Stimulated activated CD8-positive, alpha-beta memory T cell treated with anti-CD3 and anti-CD28 coated beads, Interleukin-12 subunit alpha, Interleukin-12 subunit beta, amount 100 ng/mL, for 4 hours (primary cell): ENCODE measurements at places on chromosomes 3 and 15.

- DNase-seq: no peak
Observed at GRCh38 chr15:39888243-39888642, 31.8 kb downstream of the GPR176 start.

DNA sequence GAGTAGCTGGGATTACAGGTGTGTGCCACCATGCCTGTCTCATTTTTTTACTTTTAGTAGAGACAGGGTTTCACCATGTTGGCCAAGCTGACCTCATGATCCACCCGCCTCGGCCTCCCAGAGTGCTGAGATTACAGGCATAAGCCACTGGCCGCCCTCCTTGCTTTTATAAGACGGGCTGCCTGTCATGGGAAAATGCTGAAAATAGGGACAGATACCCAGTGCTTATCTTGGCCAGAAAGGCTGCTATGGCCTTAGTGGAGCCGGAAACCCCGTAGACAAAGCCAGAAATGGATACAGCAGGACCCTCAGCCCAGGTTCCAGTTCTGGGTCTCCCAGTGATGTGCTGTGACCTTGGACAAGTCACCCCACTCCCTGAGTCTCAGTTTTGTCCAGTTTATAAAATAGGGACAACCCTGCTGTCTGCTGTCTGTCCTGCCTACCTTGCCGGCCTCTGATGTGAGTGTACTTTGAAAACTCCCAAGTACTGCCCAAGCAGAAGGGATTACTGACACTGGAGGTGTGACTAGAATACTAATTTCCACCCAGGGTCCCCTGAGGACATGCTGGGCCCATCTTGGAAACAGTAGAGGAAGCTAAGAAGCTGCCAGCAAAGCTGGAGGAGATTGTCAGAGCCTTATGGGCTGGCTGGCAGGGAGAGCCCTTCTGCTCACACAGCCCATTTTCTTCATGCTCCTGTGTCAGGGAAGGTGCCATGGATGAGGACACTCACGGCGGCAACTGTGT is 59.6 kb downstream of the BDH1 start:
- DNase-seq: no peak

DNA sequence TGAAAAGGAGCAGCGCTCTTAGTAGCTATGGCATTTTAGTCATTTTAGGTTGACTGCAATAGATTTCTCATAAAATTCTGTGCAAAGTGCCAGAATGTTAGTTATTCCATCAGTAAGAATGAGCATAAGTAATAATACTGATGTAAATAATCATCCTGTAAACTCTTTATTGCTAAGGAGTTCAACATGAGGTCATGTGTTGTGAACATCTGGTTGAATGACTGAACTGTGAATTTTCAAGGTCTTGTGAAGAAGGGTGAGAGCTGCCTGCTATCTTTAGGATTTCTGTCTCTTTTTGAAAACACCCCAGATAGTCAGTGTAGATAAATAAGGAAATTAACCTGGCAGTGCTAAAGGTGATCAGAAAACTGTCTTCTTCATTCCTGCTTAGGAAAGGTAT is 333.4 kb upstream of the TBC1D5 start:
- no peak for DNase-seq

GRCh38 chr15:56917652-56918045 is 795 bp upstream of the TCF12 start:
- peak; percentile 0 for DNase-seq

GRCh38 chr3:70736009-70736408 is 423.6 kb upstream of the MDFIC2 start:
- no peak for DNase-seq

DNA sequence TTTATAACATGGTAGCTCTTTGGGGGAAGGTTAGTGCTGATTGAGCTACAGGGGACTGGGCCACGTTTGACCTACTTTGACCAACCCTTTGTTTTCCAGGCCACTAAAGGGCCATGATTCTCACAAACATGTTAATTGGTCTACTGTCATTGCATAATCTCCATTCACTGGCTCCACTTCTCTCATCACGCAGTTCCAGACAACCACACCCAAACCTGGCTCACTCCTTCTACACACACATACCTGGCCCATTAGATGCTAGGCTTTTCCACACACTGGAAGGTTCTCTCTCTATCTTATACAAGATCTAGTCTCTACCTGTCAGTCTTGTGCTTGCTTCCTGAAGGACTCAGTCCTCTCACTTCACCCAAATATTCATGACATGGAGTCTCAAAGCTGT is 15.9 kb downstream of the TGM5 start:
- no peak for DNase-seq

DNA sequence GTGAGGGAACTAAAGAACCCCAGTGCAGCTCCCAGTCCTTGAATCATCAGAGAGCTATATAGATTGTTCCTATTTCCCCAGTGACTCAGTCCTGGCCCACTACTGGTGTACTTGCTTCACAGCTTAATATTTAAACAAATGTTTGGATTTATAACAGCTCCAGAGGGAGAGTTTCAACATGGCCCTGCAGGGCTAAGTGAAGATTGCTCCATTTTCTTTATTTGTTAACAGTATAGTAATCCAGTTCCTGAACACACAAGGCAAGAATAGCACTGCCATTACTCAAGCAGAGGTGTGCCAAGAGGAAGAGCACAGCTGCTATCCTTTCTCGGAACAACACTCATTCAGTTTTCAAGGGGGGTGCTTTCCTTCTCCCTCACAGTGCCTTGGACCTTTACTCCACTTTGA is 6.5 kb downstream of the SQOR start:
- no peak for DNase-seq

GRCh38 chr15:57784081-57784511 is 77.6 kb downstream of the POLR2M start:
- DNase-seq: no peak

- DNase-seq: no peak
Observed at GRCh38 chr3:94596887-94597566, 534.2 kb downstream of the NSUN3 start.

- DNase-seq: no peak
Observed at GRCh38 chr15:95923792-95924191, 406.7 kb upstream of the NR2F2 start.

GRCh38 chr15:66846031-66846430 is 144.0 kb downstream of the SMAD6 start:
- no peak for DNase-seq

GRCh38 chr15:44029940-44030568 is 165.0 kb downstream of the FRMD5 start:
- no peak for DNase-seq

GRCh38 chr15:55247766-55248427 is 41.7 kb downstream of the RAB27A start:
- no peak for DNase-seq

- no peak for DNase-seq
Observed at GRCh38 chr3:46013316-46014094, 13.8 kb downstream of the XCR1 start.

DNA sequence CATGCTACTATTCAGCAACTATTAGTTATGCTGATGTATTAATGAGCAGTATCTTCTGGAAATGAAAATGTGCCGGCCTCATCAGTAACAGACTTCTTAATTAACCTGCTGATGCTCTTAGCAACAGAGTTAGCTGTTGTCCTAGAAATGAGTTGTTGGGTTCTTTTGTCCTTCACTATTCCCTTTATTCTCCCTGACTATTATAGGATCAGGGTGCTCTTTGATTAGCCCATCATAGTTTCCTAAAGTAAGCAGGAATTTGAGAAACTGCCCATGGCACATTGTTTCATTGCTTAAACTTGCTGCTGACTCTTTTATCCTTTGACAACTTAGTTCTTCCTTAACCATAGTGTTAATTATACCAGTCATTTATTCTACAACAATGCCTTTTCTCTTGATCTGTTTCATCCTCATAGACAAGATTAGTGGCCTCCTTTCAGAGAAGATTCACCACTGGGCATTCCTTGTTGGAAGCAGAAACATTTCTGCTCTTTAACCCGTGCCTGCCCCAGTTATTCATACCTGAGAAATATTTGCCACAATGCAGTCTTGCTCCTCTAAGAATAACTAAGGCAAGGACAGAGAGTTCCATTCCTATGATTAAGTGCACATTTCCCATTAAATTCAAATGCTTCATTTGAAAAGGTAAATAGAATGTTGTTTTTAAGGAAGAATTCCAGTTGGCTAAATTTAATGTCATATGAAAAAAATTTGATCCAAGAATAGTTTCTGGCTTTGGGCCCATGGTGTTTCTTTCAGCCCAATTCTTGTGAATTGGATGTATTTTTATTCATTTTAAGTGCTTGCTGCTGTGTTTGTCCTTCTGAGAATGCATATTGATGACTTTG is 573.3 kb upstream of the TBL1XR1 start:
- DNase-seq: no peak

DNA sequence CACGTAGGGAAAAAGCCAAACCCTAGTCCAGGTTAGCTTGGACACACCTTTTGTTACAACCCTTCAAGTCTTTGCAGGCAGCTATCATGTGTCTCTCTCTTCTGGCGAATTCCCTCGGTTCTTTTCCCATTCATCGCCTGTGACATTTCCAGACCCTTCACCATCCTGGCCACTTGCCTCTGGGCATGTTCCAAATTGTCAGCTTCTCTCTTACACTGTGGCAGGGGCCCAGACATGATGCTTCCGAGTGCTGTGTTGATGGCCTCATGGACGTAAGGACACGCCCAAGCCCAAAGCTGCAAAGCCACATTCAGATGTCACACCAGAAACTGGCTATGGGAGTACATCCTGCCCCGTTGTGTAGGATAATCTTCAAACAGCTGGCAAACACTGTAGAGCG is 58.5 kb downstream of the ISG20 start:
- no peak for DNase-seq

- DNase-seq: no peak
Observed at GRCh38 chr15:81387621-81388435, 13.8 kb upstream of the TMC3 start.

DNA sequence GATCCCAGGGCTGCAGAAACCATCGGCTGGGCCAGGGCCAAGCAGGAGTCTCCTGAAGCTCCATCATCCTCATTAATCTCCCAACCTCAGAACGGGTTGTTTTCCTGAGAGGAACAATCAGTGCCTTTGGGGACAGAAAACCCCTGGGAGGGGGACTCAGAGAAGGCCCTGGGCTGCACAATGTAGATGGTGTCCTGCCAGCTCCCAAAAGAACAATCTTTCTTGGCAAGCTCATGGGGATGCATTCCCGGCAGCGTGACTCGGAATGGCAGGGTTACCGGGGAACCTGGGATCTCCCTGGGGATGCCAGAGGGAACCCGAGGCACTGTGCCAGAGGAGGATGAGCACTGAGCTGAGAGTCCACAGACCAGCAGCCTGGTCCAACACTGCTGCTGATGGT is 72.1 kb upstream of the ATP2B2 start:
- no peak for DNase-seq

DNA sequence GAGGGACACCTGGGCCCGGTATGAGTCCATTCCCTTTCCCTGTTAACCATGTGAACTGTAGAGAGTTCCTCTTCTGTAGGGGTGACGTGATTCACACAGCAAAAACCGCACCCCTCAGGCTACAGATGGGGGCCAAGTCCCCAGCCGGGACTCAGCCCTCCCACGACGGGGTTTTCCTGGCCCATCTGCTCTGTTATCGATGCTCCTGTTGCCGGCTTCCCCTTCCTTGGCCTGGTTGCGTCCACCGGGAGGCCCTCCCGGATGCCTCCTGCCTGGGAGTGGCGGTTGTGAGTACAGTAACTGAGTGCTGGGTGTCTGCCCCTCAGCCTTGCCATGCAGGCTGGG is 817 bp upstream of the PLXNA1 start:
- peak; percentile 57 for DNase-seq

GRCh38 chr3:99878005-99878404 is 60.3 kb downstream of the CMSS1 start:
- no peak for DNase-seq

DNA sequence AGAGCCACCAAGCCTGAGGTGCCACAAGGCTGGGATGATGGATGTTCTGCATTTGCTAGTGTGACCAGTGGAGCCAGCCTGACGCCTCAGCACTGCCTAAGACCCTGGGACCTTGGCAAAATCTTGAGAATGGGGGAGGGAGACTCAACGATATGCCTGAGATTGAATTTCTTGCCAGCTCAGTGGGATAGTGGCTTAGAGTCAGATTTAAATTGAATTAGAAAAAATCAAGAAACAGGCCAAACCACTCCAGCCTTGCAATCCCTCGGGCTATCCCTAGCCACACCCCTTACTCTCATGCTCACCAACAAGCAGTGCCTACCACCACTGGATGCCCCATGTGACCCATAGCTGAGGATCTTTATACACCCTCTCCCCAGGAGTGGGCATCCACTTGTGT is 18.7 kb upstream of the PDE8A start:
- no peak for DNase-seq

- no peak for DNase-seq
Observed at GRCh38 chr15:67125589-67126502, 60.4 kb downstream of the SMAD3 start.

- no peak for DNase-seq
Observed at GRCh38 chr3:121667333-121667732, 6.6 kb upstream of the HCLS1 start.

DNA sequence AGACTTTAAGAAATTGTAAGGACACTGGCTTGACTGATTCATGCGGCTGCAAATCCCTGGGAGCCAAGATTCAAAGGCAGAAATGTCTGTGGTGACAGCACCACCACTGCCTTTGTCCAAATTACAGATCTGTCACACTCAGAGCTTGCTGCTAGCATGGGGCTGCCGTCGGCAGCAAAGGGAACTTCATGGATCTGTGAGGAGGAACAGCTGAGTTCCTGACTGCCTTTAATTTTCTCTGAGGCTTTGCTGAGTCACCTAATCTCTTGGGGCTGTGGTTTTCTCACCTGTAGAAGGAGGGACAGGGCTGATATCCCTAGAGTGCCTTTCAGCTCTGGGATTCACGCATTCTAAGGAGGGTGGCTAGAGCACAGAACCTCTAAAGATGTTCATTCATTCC is 4.1 kb upstream of the PAK6 start:
- no peak for DNase-seq

DNA sequence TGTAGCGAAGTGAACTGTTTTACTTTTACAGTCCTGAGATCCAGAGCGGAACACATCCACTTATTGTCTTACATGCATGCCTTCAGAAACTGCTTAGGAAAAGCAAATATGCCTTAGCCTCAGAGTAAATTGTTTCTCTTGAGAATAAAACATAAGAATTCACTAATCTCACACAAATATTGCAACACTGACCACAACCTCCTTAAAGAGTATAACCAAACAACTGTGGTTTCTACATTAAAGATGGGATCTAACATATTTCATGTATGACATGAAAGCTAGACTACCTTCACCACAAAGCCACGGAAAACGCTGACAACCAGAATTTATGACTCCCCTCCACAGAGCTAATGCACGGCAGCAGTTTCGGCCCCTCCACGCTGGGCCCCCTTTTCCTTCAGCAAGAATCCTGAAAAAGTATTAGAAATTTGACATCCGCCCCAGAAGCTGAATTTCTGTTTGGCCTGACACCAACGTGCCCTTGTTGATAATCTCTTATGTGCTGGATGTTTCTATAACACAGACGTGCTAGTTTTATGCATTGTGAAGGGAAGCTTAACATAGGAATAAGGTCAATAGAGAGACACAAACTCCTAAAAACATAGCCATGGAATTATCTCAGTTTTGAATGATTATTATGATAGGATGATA is 84.6 kb downstream of the GREM1 start:
- DNase-seq: no peak

- DNase-seq: no peak
Observed at GRCh38 chr3:173976281-173976680, 578.7 kb downstream of the NLGN1 start.
